DND-41 (cell line): ENCODE measurements at places on chromosomes 13 and 19.

DNA sequence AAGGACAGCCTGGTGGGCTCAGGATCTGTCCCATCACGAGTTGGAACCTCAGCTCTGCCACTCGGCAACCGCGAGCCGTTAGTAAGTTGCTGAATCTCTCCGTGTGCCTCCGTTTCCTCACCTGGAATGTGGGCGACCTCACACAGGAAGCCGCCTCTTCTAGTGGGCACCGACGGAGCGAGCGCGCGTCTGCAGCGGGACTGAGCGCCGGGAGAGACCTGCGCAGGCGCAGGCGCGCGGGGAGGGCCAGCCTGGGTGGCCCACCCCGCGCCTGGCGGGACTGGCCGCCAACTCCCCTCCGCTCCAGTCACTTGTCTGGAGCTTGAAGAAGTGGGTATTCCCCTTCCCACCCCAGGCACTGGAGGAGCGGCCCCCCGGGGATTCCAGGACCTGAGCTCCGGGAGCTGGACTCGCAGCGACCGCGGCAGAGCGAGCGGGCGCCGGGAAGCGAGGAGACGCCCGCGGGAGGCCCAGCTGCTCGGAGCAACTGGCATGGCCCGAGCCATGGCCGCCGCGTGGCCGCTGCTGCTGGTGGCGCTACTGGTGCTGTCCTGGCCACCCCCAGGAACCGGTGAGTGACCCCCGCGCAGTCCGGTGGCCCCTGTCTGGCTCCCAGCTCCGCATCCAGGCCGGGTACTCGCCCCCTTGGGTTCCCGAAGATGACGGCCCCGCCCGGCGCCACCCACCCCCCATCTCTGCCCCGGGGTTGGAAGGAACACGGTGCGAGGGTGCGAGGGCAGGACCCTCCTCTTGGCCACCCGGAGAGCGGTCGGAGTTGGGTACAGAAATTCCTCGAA is at the start of gene PVR:
Gene PVR, plus strand, starts transcription at position 306 of the 797 bp plus-strand sequence. Its CDS starts 187 bp downstream, at position 493.
- H3K4me1 ChIP-seq: no peaks in the 10 kb centered on the region
- no peak within 1 kb of the TSS for H3K4me3 ChIP-seq
- no peak within 1 kb of the TSS for H3K27ac ChIP-seq
- DNase-seq: no peak
- no peaks in the 10 kb centered on the region for H3K36me3 ChIP-seq

- no peak overlapping the region for H3K27ac ChIP-seq
- no peaks in the 10 kb centered on the region for H3K27me3 ChIP-seq
- no peaks in the 10 kb centered on the region for H3K36me3 ChIP-seq
- no peak for DNase-seq
- H3K4me1 ChIP-seq: no peaks in the 10 kb centered on the region
Observed at GRCh38 chr19:48844472-48844871, 8.2 kb upstream of the HSD17B14 start.

- no peak overlapping the region for H3K27ac ChIP-seq
- H3K36me3 ChIP-seq: no peaks in the 10 kb centered on the region
- no peak overlapping the region for H3K4me3 ChIP-seq
Observed at GRCh38 chr13:51912091-51912490, 50.3 kb downstream of the CCDC70 start.

- H3K4me3 ChIP-seq: no peak overlapping the region
- no peaks in the 10 kb centered on the region for H3K4me1 ChIP-seq
- DNase-seq: no peak
- no peak overlapping the region for H3K27ac ChIP-seq
Observed at GRCh38 chr13:70502944-70503343, 394.7 kb upstream of the KLHL1 start.

DNA sequence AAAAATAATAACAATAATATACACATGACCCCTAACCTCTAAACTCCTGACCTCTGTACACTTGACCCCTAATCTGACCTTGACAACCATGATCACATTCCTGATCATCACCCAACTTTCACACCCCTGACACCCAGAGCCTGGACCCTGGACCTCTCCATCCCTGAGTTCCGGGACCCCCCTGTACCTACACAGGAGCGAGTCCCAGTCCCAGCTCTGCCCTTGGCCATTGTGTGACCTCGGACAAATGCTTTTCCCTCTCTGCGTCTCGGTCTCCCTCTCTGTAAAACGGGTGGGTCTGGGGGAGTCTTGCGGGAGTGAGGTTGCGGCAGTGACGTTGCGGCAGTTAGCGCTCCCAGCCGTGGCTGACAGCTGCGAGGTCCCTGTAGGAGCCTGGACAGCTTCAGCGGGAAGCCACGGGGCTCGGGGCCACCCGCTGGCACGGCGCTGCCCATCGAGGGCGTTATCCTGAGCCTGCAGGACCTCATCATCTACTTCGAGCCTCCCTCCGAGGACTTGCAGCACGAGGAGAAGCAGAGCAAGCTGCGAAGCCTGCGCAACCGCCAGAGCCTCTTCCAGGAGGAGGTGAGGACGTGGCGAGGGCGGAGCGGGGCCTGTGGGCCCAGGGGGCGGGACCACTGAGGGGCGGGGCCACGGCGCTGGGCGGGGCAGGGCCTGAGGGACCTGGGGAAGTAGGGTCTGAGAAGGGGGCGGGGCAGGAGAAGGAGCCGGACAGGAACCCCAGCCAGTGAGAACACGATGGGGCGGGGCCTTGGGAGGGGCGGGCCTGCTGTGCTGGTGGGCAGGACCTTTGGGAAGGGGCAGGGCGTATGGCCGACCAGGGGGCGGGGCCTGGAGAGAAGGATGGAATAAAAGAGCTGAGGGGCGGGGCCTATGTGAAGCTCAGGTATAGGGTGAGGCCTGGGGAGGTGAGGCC is 19.2 kb downstream of the RYR1 start:
- no peak overlapping the region for H3K27ac ChIP-seq

- no peaks in the 10 kb centered on the region for H3K4me1 ChIP-seq
- H3K36me3 ChIP-seq: peaks cover 96% of the 10 kb centered on the region
- no peak overlapping the region for H3K4me3 ChIP-seq
Observed at GRCh38 chr19:10797541-10798256, 38.3 kb downstream of the TMED1 start.

DNA sequence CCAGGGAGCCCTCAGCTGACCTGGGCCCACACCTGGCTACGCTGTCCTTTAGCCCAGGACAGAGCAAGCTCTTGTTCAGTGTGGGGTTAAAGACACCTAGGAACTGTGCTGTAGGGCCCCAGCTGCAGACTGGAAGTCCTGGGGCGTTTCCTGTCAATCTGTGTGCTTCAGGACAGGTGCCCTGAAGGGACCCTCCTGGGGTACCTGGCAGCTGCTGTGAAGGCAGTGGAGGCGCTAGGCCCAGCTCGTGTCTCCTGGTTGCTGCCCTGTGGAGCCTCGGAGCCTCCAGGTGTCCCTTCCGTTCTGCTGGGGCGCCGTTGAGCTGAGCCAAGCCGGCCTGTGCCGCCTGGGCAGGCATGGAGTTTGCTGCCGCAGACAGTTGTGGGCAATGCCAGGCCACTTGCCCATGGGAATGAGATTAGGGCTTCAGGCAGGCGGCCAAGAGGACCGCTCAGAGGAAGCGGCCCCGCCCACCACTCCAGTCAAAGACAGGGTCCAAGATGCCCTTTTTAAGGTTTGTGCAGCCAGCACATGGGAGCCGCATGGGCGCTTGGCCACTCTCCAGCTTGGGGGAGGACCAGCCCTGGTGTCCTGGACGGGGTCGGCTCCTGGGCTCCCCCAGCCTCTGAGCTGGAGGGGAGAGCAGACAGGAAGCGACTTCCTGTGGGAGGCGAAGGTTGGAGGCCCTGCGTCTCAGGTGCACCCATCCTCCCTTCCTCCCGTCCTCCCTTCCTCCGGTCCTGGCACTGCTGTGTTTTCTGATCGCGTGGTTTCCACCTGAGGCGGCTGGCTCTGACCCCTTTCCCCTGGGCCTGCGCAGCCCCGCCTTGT is 4.0 kb downstream of the PTBP1 start:
- H3K36me3 ChIP-seq: peaks cover 83% of the 10 kb centered on the region
- peak overlapping the region; percentile 97 for H3K4me3 ChIP-seq
- DNase-seq: no peak
- H3K27ac ChIP-seq: no peak overlapping the region; the same call in 1 of the 2 replicates
- H3K4me1 ChIP-seq: peaks cover 44% of the 10 kb centered on the region

DNA sequence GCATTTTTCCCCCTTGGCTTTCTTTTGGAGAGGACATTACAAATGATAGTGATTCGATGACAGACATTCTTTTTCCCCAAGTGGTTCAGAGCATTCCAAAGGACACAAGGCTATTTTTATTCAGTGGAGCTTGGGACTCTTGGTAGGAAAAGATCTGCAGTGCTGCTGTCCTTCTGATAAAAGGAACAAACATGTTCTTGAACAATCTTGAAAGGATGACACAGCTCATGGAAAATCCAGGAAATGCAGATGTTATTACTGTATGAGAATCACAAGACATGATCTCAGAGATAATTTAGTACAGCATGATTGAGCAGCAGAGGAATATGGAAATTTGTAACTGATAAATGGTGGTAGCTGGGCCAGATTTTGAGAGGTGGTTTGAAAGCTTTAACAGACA is 96.2 kb upstream of the RFC3 start:
- H3K4me3 ChIP-seq: no peak overlapping the region
- no peaks in the 10 kb centered on the region for H3K4me1 ChIP-seq
- DNase-seq: no peak

DNA sequence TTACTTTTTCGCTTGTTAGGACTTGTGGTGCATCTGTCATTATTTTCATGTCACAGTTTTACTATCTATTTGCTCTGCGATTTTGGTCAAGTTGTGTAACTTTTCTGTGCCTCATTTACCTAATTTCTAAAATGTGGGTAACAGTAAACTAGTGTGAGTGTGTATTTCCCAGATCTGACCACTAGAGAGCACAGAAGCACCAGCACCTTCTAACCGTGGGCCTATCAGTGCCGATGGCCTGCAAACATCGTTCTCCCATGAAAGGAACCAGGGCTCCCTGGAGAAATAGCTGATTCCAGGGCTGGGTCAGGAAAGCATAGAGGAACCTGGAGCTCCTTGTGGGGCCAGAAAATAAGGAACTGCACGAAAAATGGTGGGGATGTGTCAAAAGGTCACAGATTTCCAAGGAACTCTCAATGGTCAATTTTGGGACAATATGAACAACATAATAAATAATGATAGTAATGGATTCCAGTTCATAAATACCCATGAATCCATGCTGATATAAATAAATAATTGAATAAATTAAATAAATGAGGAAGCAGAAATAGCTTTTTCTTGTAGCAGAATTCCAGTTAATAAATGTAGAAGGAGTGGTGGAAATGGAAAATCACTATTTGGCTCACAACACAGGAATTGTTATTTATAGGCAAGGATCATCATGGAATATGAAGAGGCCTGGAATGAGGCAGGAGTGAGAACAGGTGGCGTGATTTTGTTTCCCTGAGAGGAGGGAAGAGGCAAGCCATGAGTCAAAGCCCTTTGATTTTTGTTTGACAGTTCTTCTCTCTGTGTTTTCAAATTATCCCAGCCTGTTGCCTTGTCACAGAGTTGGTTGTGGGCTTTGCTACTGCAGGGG is 31.1 kb downstream of the CEACAM8 start:
- no peaks in the 10 kb centered on the region for H3K36me3 ChIP-seq
- no peaks in the 10 kb centered on the region for H3K27me3 ChIP-seq
- H3K4me3 ChIP-seq: no peak overlapping the region
- no peaks in the 10 kb centered on the region for H3K4me1 ChIP-seq

GRCh38 chr13:63421123-63421522 is 2005.5 kb upstream of the PCDH20 start:
- no peak overlapping the region for H3K4me3 ChIP-seq
- H3K27me3 ChIP-seq: no peaks in the 10 kb centered on the region
- H3K36me3 ChIP-seq: no peaks in the 10 kb centered on the region
- H3K27ac ChIP-seq: no peak overlapping the region

GRCh38 chr13:80363890-80364503 is 23.1 kb upstream of the SPRY2 start:
- H3K36me3 ChIP-seq: no peaks in the 10 kb centered on the region
- H3K27ac ChIP-seq: no peak overlapping the region
- H3K4me1 ChIP-seq: no peaks in the 10 kb centered on the region
- no peak overlapping the region for H3K4me3 ChIP-seq
- no peak for DNase-seq

DNA sequence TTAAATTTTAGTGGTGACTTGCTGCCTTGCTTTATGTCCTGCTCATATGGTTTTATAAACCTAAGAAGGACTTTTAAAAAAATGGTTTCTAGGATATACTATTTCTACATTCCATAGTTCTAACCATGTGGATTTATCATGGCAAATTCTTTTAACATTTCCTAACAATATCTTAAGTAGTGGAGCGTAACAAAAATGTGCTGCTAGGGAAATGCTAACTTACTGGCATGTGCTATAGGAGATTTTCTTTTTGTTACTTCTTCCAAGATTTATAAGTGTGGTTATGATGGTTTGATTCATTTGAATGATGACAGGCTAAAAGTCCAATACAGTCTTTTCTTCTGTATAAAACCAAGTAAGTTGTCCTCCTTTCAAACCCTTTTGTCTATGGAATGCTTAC is 713.7 kb downstream of the SLITRK1 start:
- no peaks in the 10 kb centered on the region for H3K27me3 ChIP-seq
- H3K36me3 ChIP-seq: no peaks in the 10 kb centered on the region
- H3K4me3 ChIP-seq: no peak overlapping the region
- H3K4me1 ChIP-seq: no peaks in the 10 kb centered on the region
- no peak overlapping the region for H3K27ac ChIP-seq

DNA sequence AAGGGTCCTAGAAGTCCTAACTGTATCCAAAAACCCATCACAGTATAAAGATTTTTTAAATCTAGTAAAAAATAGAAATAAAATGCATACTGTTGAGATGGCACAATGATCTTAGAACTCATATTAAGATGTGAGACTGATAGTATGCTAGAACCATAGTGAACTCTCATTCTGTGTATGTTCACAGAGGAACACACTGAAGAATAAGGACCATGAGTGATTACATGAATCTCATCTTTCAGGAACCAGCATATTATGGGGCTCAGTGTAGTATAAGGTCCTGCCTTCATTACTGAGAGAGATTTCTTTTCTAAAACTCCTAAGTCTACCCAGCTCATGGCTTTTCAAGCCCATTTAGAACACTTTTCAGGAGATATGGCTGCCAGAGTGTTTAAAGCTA is 59.8 kb upstream of the RFC3 start:
- no peaks in the 10 kb centered on the region for H3K36me3 ChIP-seq
- no peaks in the 10 kb centered on the region for H3K4me1 ChIP-seq
- H3K27me3 ChIP-seq: no peaks in the 10 kb centered on the region
- H3K27ac ChIP-seq: no peak overlapping the region

- no peaks in the 10 kb centered on the region for H3K4me1 ChIP-seq
- H3K27ac ChIP-seq: no peak overlapping the region
- DNase-seq: no peak
- H3K36me3 ChIP-seq: no peaks in the 10 kb centered on the region
- no peak overlapping the region for H3K4me3 ChIP-seq
Observed at GRCh38 chr19:13069415-13070359, 33.0 kb downstream of the LYL1 start.

GRCh38 chr19:48445606-48446481 is at the start of gene GRWD1:
Gene GRWD1 (plus strand): TSS chr19:48445983. CDS start chr19:48446006, 23 bp downstream.
- H3K27ac ChIP-seq: peak within 1 kb of the TSS; percentile 81
- DNase-seq: peak; percentile 98
- peaks cover 47% of the 10 kb centered on the region for H3K36me3 ChIP-seq
- H3K4me1 ChIP-seq: peaks cover 31% of the 10 kb centered on the region
- H3K27me3 ChIP-seq: no peaks in the 10 kb centered on the region
